ENCODE measurements at places on chromosomes 4 and X.

- ATAC-seq, result no peak
- H3K36me3 ChIP-seq, result no peaks in the 10 kb centered on the region
- H3K4me1 ChIP-seq, result no peaks in the 10 kb centered on the region
- H3K27ac ChIP-seq, result no peak overlapping the region
Measured at GRCh38 chr4:168143601-168144000, 51.3 kb downstream of the ANXA10 start.

DNA sequence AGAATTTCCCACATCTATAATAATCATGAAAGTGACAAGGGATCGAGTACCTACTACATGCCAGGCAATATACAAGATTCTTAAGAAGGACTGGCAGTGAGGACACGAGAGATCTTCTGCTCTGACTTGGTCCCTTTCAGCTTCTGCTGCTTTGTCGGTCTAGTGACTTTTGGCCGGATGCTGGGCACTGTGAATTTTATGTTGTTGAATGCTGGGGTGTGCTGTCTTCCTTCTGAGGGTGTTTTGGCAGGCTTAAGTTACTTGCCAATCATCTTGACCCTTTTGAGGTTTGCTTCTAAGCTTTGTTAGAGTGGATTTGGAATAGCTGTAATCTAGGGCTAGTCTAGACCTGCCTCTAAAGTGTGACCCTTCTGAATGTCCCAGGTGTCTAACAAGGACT lies 23.5 kb downstream of the NAT8L start:
- H3K36me3 ChIP-seq, result no peaks in the 10 kb centered on the region
- H3K27me3 ChIP-seq, result no peaks in the 10 kb centered on the region
- no peak overlapping the region for H3K27ac ChIP-seq
- no peaks in the 10 kb centered on the region for H3K4me1 ChIP-seq
- H3K4me3 ChIP-seq, result no peak overlapping the region
- ATAC-seq, result no peak

DNA sequence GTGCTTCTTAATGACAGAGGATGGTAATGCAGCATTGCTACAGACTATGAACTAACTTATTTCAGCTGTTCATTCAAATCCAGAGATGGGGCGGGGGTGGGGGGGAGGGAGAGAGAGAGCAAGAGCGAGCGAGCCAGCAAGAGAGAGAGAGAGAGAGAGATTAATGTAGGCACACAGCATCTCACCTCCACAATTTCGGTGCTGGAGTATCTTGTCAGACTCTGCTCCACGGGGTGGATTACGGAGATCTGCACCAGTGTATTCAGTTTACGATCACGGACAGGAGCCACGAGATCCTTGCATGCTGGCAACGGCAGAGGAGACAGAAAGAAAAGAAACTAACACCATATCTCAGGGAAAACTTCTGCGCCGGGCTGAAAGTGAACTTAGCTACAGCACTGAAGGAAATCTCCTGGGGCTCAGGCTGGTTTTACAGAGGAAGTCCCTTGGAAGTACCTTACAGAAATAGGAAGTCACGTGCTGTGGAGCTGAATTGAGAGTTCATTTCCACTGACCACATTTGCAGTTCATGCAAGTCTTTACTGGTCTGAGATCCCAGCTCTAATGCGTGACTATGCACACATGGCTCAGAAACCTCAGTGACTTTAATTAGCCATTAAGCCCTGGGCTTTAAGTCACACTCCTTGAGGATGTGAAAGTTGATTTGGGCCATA lies 440.9 kb downstream of the INPP4B start:
- no peaks in the 10 kb centered on the region for H3K27me3 ChIP-seq
- peak; percentile 74 for ATAC-seq
- H3K4me3 ChIP-seq, result peak overlapping the region; percentile 53
- H3K4me1 ChIP-seq, result peaks cover 37% of the 10 kb centered on the region
- H3K27ac ChIP-seq, result peak overlapping the region; percentile 73
- H3K36me3 ChIP-seq, result no peaks in the 10 kb centered on the region

- H3K4me1 ChIP-seq, result no peaks in the 10 kb centered on the region
- H3K36me3 ChIP-seq, result no peaks in the 10 kb centered on the region
- no peak overlapping the region for H3K4me3 ChIP-seq
- no peak for ATAC-seq
- H3K27me3 ChIP-seq, result peaks cover 29% of the 10 kb centered on the region
Measured at GRCh38 chr4:6233929-6234328, 33.6 kb upstream of the JAKMIP1 start.

DNA sequence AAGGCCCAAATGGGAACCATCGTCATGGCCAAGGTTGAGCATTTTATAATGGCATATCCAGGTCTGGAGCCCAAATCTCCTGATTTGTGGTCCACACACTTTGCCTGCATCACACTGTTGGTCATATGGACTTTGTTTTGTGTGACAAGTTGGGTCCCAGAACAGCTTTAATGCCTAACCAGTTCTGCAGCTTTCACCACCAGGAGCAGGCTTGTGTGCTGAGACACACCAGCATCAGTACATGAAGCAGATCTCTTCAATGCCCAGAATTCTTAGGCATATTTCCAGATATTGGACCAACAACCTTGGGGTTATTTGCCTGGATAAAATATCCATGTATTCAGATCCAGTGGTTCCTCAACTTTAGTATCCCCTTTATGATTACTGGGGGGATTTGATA lies 371.3 kb downstream of the FBXW7 start:
- no peak for ATAC-seq
- no peaks in the 10 kb centered on the region for H3K27me3 ChIP-seq
- H3K27ac ChIP-seq, result no peak overlapping the region

DNA sequence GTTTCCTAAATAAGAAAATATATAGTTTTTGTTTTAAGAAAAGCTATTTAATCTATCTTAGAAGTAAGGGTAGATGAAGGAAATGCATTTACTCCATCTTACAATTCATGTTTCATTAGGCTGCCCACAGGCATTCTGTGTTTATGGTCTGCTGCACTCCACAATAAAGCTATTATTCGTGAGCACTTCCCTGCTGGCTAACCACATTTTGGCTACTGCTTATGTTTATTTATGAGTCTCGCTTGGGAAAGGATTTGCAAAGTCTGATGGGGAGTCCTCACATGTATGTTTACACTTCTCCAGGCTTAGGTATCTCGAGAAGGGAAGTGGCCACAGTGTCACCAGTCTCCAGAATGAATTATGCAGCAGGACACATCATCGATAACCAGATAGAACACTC lies 260.8 kb upstream of the VCX start:
- ATAC-seq, result no peak
- H3K4me1 ChIP-seq, result no peaks in the 10 kb centered on the region
- H3K27ac ChIP-seq, result no peak overlapping the region
- H3K36me3 ChIP-seq, result no peaks in the 10 kb centered on the region
- no peak overlapping the region for H3K4me3 ChIP-seq

DNA sequence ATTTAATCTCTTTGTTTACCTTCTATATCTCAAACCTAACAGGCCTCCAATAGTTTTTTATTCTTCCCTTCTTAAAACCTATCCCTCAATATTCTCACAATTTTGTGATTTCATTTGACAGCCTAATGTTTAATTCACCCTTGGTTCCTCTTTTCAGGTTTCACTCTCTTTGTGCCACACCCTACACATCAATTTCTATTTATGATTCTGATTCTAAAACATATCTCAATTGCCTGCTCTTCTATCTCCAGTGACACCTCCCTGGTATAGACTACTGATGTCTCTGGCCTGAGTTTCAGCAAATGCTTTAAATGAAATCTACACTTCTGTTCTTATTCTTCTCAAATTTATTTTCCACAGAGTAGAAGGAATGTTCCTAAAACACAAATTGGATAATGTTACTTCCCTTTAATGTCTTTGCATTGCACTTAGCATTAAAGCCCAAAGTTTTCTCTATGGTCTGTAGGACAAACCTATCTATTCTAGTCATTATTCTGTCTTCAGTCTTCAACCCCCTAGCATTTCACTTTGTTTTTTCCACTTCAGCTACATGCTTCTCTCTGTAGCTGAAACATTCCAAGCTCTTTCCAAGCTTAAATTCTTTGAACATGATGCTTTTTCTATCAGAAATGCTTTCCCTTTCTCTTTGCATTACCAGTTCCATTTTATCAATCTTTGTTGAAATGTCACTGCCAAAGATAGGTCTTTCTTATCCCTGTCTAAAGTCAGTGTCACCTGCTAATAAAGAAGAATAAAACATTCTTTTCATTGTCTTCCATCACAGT lies 622.0 kb downstream of the CENPC start:
- H3K36me3 ChIP-seq, result no peaks in the 10 kb centered on the region
- H3K4me3 ChIP-seq, result no peak overlapping the region
- no peak for ATAC-seq
- H3K27me3 ChIP-seq, result no peaks in the 10 kb centered on the region
- H3K4me1 ChIP-seq, result peaks cover 5% of the 10 kb centered on the region

GRCh38 chr4:119725688-119726330 lies 97.2 kb upstream of the PDE5A start:
- H3K4me3 ChIP-seq, result no peak overlapping the region
- H3K27me3 ChIP-seq, result no peaks in the 10 kb centered on the region
- H3K4me1 ChIP-seq, result peaks cover 13% of the 10 kb centered on the region
- no peak for ATAC-seq

DNA sequence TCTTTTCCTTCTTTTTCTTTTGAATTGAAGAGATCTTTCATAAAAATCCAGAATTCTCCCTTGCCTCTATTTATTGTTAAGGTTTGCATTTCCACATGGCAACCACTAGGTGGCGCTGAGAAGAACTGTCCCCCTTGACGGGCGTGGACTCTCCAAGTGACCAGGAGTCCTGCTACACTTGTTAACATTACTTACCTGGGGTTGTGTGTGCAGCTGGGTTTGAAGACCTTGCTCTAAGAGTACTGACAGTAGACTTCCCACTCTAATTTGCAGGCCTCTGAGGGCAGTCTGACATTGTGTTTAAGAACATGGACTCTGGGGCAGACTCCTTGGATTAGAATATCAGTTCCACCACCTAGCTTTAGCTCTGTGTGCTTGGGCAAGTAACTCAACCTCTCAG lies 52.8 kb downstream of the GPRIN3 start:
- H3K27ac ChIP-seq, result no peak overlapping the region
- no peak overlapping the region for H3K4me3 ChIP-seq
- no peaks in the 10 kb centered on the region for H3K27me3 ChIP-seq
- no peaks in the 10 kb centered on the region for H3K36me3 ChIP-seq
- ATAC-seq, result no peak

- no peak overlapping the region for H3K4me3 ChIP-seq
- H3K4me1 ChIP-seq, result peaks cover 6% of the 10 kb centered on the region
- ATAC-seq, result no peak
- no peaks in the 10 kb centered on the region for H3K36me3 ChIP-seq
- no peak overlapping the region for H3K27ac ChIP-seq
- no peaks in the 10 kb centered on the region for H3K27me3 ChIP-seq
Measured at GRCh38 chr4:7799736-7800135, 139.9 kb downstream of the AFAP1 start.
